ENCODE measurements at places on chromosomes 5 and 9.

GRCh38 chr5:63310644-63311043 is 651.6 kb downstream of the HTR1A start:
- H3K36me3 ChIP-seq: no peaks in the 10 kb centered on the region
- no peak overlapping the region for H3K27ac ChIP-seq
- H3K27me3 ChIP-seq: no peaks in the 10 kb centered on the region
- H3K4me1 ChIP-seq: no peaks in the 10 kb centered on the region

GRCh38 chr5:133957080-133957479 is 11.3 kb downstream of the C5orf15 start:
- no peak for DNase-seq
- no peaks in the 10 kb centered on the region for H3K27me3 ChIP-seq
- H3K27ac ChIP-seq: no peak overlapping the region
- no peak overlapping the region for H3K4me3 ChIP-seq

GRCh38 chr5:94744906-94745305 is 126.4 kb downstream of the SLF1 start:
- DNase-seq: no peak
- no peak overlapping the region for H3K27ac ChIP-seq
- H3K27me3 ChIP-seq: no peaks in the 10 kb centered on the region
- H3K4me1 ChIP-seq: no peaks in the 10 kb centered on the region

- H3K4me1 ChIP-seq: no peaks in the 10 kb centered on the region
- no peak for DNase-seq
- H3K27me3 ChIP-seq: no peaks in the 10 kb centered on the region
- H3K36me3 ChIP-seq: no peaks in the 10 kb centered on the region
- no peak overlapping the region for H3K4me3 ChIP-seq
- H3K27ac ChIP-seq: peak overlapping the region; percentile 61
Measured at GRCh38 chr9:98888801-98889421, 54.8 kb upstream of the COL15A1 start.

GRCh38 chr5:14455814-14456321 is 125.7 kb upstream of the OTULINL start:
- H3K27me3 ChIP-seq: no peaks in the 10 kb centered on the region
- no peak overlapping the region for H3K4me3 ChIP-seq
- DNase-seq: no peak
- H3K36me3 ChIP-seq: no peaks in the 10 kb centered on the region
- H3K27ac ChIP-seq: no peak overlapping the region

- H3K4me3 ChIP-seq: no peak overlapping the region
- no peaks in the 10 kb centered on the region for H3K36me3 ChIP-seq
- H3K27me3 ChIP-seq: no peaks in the 10 kb centered on the region
Measured at GRCh38 chr5:39469176-39469575, 44.4 kb upstream of the DAB2 start.

DNA sequence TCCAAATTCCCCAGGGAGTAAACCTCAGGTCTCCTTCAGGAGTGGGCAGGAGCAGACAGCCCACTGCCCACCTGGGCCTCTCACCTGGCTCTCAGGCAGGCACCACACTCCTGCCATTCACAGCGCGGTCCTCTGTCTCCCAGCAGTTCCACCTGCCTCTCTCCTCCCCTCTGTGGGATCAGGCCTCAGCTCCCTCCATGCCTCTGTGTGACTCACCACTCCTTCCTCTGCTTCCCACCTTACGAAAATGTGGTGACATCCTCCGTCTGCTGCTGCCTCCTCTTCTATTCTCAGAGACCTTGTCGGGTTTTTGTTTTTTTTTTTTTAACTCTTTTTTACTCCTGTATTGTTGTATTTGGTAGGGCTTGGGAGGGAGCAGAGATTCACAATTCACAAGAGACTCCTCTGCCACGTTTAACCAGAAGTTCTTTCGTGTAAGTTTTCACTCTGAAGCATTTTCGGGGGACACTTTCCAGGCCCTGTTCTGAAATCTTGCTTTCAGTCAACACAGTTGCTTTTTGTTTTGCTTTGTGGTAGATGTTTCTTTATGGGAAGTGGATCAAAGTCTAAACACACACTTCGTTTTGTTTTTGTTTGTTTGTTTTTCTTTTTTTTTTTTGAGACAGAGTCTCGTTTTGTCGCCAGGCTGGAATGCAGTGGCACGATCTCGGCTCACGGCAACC is 21.1 kb upstream of the CDKN2AIPNL start:
- no peak overlapping the region for H3K4me3 ChIP-seq
- H3K4me1 ChIP-seq: no peaks in the 10 kb centered on the region
- no peak overlapping the region for H3K27ac ChIP-seq

GRCh38 chr9:84827216-84827765 is 157.8 kb downstream of the NTRK2 start:
- no peak overlapping the region for H3K27ac ChIP-seq
- no peaks in the 10 kb centered on the region for H3K27me3 ChIP-seq
- no peaks in the 10 kb centered on the region for H3K36me3 ChIP-seq
- no peaks in the 10 kb centered on the region for H3K4me1 ChIP-seq
- no peak for DNase-seq

GRCh38 chr5:157339409-157339808 is 73.5 kb downstream of the CYFIP2 start:
- no peaks in the 10 kb centered on the region for H3K27me3 ChIP-seq
- DNase-seq: no peak
- H3K27ac ChIP-seq: no peak overlapping the region
- H3K4me1 ChIP-seq: no peaks in the 10 kb centered on the region

DNA sequence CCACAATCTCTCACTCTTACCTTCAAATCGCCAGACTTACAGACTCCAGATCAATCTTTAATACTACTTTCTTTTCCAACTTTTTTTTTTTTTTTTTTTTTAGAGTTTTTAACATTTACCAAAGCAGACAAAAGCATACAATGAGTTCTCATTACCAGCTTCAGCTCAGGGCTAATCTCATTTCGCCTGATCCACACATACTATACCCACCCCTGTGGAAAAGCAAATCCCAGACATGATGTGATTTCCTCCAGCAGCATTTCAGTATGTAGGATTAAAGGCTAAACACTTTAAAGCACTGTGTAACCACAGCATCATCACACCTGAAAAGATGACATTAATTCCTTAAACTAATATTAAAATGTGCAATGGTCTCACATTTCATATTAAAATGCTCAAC is 138.8 kb upstream of the RETREG1 start:
- no peaks in the 10 kb centered on the region for H3K36me3 ChIP-seq
- no peaks in the 10 kb centered on the region for H3K27me3 ChIP-seq
- H3K27ac ChIP-seq: no peak overlapping the region
- DNase-seq: no peak
- no peak overlapping the region for H3K4me3 ChIP-seq
- H3K4me1 ChIP-seq: no peaks in the 10 kb centered on the region

DNA sequence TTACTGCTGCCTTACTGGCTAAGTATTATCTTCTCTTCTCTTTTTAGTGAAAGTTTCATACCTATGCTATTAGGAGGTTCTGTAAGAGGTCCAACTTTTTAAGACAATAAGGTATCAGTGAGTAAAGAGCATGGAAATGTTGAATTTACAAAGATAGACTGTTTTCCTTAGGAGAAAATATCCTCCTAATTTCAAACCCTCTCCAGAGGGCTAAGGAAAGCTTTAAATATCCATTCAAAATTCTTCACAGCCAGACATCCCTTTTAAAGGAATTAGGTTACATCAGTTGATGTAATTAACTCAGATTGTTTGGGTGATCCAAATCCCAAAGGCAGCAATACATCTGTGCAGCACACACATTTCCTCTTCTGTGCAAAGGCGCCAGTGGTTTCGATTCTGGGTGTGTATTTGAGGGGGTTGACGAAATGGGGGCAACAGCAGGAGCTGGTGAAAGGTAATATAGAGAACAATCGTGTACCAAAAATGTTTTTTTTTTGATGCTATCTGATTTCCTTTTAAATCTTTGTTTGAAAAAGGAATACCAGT is 273.8 kb upstream of the RPS23 start:
- H3K27me3 ChIP-seq: no peaks in the 10 kb centered on the region
- no peak overlapping the region for H3K27ac ChIP-seq
- no peaks in the 10 kb centered on the region for H3K36me3 ChIP-seq
- no peaks in the 10 kb centered on the region for H3K4me1 ChIP-seq
- no peak for DNase-seq

DNA sequence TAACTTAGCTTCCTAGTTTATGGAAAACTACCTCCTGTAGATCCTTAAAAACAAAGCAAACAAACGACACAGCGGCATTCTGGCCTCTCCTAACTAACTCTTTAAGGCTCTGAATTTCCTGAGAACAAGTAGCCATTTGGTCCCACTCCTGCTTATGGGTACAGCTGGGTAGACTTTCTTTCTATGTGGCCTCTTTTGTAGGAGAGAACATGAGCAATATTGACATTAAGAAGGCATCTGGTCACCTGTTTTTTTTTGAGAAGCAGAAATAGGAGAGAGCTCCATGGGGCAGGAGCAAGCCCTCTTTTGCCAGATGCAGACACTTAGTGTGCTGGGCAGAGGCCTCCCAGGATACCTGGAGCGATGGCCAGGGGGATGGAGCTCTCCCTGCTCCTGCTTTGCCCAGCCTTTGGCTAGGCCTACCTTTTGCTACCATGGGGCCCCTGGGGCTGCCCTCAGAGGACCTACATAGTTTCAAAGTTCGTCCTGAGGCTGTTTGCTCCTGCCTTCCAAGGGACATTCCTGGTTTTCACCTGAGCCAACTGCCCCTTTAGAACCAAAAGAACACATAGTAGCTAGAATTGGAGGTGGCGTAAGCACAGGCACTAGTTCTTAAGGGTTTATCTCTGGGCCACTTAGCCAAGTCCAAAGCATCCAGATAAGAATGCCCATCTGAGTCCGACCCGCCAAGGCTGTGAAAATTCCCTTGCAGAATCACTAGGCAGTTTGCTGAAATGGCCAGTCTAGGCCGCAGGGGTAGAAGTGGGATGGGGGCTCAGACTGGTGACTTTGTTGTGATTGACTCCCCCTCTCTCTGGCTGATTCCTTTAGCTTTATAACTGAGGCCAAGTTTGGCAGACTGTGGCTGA is 2.4 kb upstream of the STC2 start:
- no peaks in the 10 kb centered on the region for H3K36me3 ChIP-seq
- H3K4me3 ChIP-seq: no peak overlapping the region
- no peak overlapping the region for H3K27ac ChIP-seq
- DNase-seq: no peak
- peaks cover 25% of the 10 kb centered on the region for H3K4me1 ChIP-seq
- no peaks in the 10 kb centered on the region for H3K27me3 ChIP-seq

DNA sequence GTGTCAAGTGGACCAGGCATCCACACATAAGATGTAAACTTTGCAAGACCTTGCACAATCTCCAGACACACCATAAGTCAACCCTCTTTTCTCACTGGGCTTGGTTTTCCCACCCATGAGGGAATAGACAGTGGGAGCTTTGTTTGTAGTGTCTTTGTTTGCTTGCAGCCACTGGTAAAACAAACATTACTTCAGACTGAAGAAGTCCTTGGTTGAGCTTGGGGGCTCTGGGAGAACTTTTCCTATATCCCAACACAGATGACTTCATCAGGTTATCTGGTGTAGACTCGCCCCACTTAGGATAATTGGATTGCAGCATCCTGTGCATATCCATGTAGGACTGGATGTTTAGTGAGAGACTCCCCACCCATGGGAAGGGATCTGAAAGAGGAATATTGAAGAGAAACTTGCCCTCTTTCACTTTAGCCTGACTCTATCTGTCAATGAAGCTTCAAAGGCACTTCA is 11.5 kb upstream of the ADGRV1 start:
- no peaks in the 10 kb centered on the region for H3K4me1 ChIP-seq
- H3K4me3 ChIP-seq: no peak overlapping the region
- no peak for DNase-seq
- no peaks in the 10 kb centered on the region for H3K27me3 ChIP-seq
- H3K36me3 ChIP-seq: no peaks in the 10 kb centered on the region

- DNase-seq: no peak
- H3K4me3 ChIP-seq: no peak overlapping the region
- no peaks in the 10 kb centered on the region for H3K36me3 ChIP-seq
Measured at GRCh38 chr5:58286741-58287140, 173.1 kb downstream of the PLK2 start.

DNA sequence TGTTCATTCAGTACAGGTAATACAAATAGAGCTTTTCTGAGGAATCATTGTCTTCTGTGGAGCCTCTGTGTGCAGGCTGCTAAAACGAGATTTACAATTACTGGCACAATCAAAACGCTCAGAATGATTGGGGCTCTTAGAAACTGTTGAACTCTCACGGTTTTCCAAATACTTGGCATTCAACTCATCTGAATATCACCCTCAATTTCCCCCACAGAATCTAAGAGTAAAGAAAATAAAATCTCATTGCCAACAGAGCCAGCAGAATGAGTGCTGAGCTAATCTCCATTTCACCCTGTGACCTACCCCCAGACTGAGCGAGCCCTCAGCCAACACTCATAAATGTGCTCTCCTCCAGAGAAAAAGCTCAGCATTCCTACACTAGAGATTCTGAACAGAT is 35.3 kb upstream of the TMED7 start:
- H3K4me3 ChIP-seq: no peak overlapping the region
- DNase-seq: no peak
- no peaks in the 10 kb centered on the region for H3K36me3 ChIP-seq
- H3K4me1 ChIP-seq: no peaks in the 10 kb centered on the region
- no peak overlapping the region for H3K27ac ChIP-seq

DNA sequence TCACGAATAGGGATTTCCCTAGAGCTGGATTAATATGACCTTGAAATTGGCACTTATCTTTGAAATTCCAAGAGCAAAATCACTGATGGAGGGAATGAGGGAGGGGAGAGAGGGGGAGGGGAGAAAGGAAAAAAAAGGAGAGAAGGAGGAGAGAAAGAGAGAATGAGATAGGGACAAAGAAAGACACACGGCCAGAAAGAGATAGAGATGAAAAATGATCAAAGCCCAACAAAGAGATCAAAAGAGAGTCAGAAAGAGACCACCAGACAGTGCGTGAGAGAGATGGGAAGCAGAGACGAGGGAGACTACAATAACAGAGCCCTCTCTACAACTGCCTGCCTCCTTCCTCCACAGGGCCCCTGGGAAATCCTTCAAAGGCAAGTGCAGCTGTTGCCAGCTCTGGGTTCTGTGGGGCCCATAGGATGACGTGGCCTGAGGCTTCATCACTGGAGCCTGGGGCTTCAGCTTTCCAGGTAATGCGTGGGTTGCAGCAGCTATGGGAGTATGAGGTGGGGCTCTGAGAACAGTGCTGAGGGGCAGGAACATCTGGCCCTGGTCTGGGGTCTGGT is 58.3 kb upstream of the SHB start:
- H3K36me3 ChIP-seq: no peaks in the 10 kb centered on the region
- no peak overlapping the region for H3K27ac ChIP-seq
- no peaks in the 10 kb centered on the region for H3K27me3 ChIP-seq
- no peaks in the 10 kb centered on the region for H3K4me1 ChIP-seq
- H3K4me3 ChIP-seq: no peak overlapping the region
